ENCODE measurements at places on chromosomes 4 and X.

GRCh38 chrX:11757719-11758399 lies at the start of gene MSL3:
Gene MSL3, plus strand, starts transcription at chrX:11758237. Its CDS starts 27 bp downstream, at chrX:11758264.
- DNase-seq = peak; percentile 64

- peak; percentile 23 for DNase-seq
Observed at GRCh38 chrX:150766351-150767044, 73.3 kb downstream of the MTMR1 start.

DNA sequence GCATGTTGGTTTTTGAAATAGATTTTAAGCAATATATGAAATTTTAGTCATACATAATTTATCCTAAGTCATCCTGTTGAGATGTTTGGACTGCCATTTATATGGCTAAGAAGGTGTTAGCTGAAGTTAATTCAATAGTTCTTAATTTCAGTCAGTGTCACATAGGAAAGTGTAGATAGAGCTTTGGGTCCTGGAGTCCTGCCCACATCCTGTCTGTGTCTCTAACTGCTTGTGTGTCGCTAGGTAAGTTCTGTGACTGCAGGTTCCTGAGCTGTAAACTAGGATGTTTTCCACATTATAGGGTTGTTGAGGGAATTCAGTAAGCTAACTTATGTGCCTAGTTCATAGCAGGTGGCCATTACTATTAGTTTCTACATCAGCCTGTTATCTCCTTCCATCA lies 20.7 kb downstream of the OFD1 start:
- DNase-seq = no peak

DNA sequence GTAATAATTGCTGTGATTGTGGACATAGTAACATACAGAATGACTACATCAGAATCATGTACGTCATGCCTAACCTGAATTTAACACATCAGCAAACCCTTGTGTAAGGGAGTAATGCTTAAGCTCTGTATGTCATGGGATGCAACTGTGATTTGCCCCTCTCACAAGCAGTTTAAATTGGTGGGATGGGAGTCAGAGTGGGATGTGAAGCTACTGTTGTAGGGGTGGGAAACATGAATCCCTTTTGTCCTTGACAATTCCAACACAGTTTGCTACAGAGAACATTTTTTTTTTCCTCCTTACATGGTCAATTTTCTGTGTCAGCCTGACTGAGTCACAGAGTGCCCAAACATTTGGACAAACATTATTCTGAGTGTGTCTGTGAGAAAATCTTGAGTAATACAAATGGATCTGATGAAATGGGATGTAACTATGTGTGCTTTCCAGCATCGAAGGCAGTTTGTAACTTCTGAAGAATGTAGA lies 392.8 kb downstream of the GPM6A start:
- no peak for DNase-seq

GRCh38 chrX:6223516-6223915 lies 5.2 kb downstream of the NLGN4X start:
- DNase-seq = no peak

GRCh38 chrX:93985344-93986307 lies 311.6 kb downstream of the FAM133A start:
- no peak for DNase-seq

GRCh38 chr4:122896270-122896669 lies 26.1 kb downstream of the NUDT6 start:
- DNase-seq = no peak

DNA sequence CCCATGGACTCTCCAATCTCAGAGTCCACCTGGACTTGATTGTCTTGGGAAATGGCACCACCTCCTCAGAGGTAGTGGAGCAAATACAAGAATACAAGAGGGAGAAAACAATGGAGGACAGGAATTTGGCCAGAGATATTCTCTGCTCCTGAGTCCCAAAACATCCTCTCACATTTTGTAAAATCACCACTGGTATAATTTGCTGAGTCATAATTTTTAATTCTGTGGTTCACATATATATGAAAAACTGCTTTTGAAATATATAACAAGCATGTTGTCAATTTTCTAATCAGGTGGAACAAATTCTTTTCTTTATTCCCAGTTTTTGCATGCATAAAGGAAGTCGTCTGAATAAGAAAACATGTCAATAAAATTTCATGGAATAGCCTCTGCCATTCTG lies 356.1 kb downstream of the AFF2 start:
- DNase-seq = no peak

- peak; percentile 61 for DNase-seq
Observed at GRCh38 chr4:139826426-139826825, 160.8 kb downstream of the MGST2 start.

- DNase-seq = no peak
Observed at GRCh38 chrX:31603411-31604120, 531.7 kb upstream of the FTHL17 start.

GRCh38 chr4:1250921-1251772 lies 2.2 kb upstream of the CTBP1 start:
- DNase-seq = peak; percentile 67

DNA sequence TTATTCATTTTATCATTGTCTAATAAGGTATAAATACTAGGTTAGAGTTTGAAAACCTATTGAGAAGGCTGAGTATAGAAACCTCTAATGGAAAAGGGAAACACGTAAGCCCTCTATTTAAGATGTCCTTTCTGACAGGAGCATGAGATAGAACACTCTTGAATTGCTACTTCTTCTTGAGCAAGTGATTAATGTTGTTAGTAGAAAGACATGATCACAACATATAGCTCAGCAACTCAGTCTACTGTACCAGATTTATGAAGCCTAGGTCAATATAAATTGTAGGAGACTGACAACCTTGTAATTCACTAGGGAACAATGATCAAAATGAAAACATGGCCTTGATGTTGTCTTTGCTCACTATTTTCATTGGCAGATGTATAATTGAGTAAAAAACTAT lies 189.7 kb downstream of the ANTXR2 start:
- DNase-seq = no peak

DNA sequence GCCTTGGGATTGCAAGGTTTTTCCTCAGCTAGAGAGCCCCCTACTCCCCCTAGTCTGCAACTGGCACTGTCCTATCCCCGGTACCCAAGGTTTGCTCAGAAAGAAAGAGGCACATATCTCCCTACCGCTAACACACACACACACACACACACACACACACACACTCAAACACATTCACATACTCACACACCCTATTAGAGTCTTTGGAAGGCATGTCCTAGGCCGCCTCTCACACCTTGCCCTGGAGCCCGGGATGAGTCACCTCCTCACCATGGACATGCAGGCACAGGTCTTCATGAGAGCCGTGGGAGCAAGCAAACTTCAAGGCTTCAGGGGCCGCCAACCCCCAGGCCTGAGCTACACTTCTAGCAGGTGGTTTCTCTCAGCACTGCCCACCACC lies 49.2 kb downstream of the PJA1 start:
- no peak for DNase-seq

GRCh38 chrX:154812341-154813101 lies 7.2 kb upstream of the MPP1 start:
- no peak for DNase-seq

GRCh38 chr4:114791976-114792375 lies 193.4 kb downstream of the UGT8 start:
- DNase-seq = no peak

- DNase-seq = no peak
Observed at GRCh38 chr4:127145006-127145540, 487.7 kb upstream of the INTU start.

DNA sequence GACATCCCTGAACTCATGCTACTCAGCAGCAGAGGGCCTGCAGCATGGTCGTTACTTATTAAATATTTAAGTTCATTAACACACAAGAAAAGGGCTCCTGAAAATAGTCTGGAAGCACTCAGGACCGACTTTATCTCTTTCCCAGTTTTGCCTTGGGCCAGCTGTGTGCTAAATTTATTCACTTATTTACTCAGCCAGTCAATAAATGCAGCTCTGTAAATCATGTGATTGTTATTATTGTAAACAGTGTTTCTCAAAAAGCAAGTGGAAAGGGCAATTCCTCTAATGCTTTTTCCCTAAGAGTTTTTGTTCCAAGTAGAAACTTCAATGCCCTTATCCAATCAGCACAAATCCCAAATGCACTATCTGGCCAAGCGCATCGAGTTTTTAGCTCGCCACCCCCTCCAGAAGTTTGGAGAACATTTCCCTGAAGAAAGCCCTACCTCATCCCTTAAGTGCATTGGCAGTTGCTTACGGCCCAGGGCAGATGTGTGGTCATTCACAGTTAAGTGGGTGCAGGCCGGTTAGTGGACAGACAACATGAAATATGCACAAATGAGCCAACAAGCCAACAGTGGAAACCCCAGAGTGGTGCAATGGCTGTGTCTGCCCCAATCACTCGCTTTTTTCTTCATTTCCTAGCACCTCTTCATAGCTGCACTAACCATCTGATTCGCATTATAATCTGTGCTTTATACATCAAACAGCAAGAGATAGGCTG lies 125.8 kb downstream of the SMIM20 start:
- DNase-seq = no peak

DNA sequence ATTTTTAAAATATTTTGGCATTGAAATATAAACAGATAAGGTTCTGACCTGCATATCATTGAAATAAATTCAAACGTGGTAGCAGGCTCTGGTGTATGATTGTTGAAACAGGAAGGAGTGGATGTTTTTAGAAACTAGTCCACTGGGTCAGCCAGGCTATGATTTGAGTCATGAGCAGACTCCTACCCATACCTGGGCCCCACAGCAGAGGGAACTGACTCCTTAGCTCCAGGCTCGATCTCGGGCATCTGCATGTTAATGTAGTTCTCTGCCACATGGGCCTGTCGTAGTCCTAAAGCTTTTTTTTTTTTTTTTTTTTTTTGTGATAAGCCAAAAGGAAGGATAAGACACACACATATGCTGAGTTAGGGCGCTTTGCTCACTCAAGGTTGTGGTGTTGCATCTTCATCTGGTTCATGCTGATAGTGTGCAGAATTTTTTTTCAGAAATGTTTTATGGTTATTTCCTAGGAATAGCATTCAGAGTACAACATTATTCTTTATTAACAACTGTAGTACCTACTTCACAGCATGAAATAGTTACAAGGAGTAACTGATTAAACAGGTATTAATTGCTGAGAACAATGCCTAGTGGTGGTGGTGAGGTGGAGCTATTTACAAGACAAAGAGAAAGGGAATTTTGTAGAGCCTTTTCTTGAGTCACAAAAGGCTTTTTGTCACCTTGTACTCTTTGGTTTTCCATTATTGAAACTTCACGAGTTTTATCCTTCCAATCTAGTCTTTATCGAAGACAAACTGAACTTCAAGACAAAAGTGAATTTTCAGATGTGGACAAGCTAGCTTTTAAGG lies 27.3 kb downstream of the OFD1 start:
- no peak for DNase-seq
